ENCODE measurements at places on chromosomes 2 and 18.

DNA sequence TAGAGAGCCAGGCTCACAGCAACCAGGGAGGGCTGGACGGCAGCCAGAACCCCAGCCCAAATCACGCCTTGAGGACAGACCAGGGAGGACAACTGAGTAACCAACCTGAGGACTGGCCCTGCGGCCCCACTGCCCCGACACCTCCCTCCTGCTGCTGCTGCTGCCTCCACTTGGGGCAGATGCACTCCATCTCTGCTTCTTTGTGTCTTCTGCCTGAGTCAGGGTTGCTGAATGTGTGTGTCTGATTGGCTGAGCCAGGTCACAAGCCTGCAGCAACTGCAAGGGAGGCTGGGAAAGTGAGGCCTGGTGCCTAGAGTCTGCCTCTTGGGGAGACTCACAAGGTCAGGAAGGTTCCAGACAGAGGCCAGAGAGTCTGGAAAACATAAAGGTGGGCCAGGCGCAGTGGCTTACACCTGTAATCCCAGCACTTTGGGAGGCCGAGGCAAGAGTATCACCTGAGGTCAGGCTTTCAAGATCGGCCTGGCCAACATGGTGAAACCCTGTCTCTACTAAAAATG, 83.4 kb downstream of the ZFP36L2 start:
- DNase-seq: peak; percentile 67

- DNase-seq: peak; percentile 65
These were observed 41.4 kb downstream of the STEAP3 start for GRCh38 chr2:119264781-119265692.

- DNase-seq: no peak
These were observed 58.3 kb upstream of the RAPGEF4 start for GRCh38 chr2:172677363-172677762.

- DNase-seq: peak; percentile 49
These were observed 425.7 kb downstream of the LRATD1 start for GRCh38 chr2:15058015-15058720.

GRCh38 chr2:118464546-118465265, 376.4 kb downstream of the INSIG2 start:
- DNase-seq: no peak

GRCh38 chr2:88188748-88189147, 18.6 kb downstream of the THNSL2 start:
- no peak for DNase-seq

GRCh38 chr2:73156539-73157124, 43.9 kb upstream of the RAB11FIP5 start:
- peak; percentile 67 for DNase-seq

- DNase-seq: peak; percentile 81
These were observed 140.8 kb upstream of the ZEB2 start for GRCh38 chr2:144660518-144661316.

DNA sequence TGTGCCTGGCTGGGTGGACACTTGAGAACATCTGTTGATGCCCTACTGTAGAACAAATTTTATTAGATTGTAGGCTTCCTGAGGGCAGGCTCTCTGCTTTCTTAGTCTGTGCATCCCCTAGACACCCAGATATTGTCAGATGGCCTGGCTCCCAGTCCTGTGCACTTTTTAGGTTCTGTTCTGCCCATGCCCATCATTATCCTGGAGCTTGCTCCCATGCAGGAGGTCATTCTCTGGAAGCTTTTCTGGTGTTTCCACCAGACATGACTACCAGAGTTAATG, 213.3 kb downstream of the MYCN start:
- DNase-seq: no peak

- DNase-seq: no peak
These were observed 4.1 kb upstream of the WDR7 start for GRCh38 chr18:56647071-56647470.

Measured in NB4 (cell line).